Kidney (tissue), 22 donors: ENCODE measurements at places on chromosomes 11 and 22. TPM values are rescaled to one million over a fixed set of nuclear protein-coding genes. Genes with fewer than 3 reads are reported as not detected.

DNA sequence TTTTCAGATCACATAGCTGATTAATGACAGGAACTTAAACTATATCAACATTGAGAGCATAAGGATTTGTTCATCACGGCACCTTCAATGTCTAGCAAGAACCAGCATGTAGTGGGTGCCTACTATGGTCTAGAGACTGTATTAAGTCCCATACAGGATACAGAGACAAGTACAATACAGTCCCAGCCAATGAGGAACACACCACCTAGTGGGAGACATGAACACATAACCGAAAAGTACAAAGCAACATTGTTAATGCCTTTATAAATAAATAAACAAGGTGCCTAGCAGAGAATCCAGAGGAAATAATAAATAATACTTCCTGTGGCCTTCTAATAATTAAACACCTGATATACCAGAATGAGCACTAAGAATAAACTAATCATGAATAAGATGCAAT lies 87.7 kb upstream of the OPCML start:
- H3K4me3 ChIP-seq = no peak overlapping the region
- no peaks in the 10 kb centered on the region for H3K36me3 ChIP-seq
- no peaks in the 10 kb centered on the region for H3K27me3 ChIP-seq
- DNase-seq = no peak
- H3K4me1 ChIP-seq = no peaks in the 10 kb centered on the region

DNA sequence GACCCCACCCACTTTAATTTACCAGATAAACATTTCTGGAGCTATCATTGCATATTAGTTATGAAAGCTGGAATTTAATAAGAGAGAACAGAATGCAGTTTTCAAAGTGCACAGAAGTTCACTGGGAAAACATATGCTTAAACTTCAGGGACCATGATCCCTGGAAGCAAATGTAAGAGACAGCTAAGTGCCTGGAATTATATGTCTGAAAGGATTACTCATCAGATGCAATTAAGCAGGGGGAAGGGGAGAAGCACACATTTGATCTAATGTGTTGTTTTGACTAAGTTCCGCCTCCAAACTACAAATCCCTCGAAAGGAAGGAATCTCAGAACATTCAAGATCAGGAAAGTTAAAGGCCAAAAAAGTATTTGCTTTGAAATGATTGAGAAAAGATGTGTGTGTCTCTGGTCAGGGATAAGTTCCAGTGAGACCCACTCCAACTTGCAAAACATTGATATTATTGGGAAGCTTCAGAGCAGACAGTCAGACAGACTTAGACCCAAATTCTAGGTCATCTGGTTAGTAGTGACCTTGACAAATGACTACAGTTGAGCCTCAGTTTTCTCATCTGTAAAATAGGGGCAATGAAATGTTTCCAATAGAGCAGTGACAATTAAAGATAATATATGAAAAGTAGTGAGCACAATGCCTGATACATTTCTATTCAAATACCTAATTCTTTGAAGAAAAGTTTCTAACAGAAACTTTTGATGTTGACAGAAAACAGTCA lies 147.6 kb downstream of the ME3 start:
- no peak overlapping the region for H3K4me3 ChIP-seq
- H3K27ac ChIP-seq = no peak overlapping the region
- H3K36me3 ChIP-seq = no peaks in the 10 kb centered on the region

- H3K36me3 ChIP-seq = peaks cover 4% of the 10 kb centered on the region
- H3K4me3 ChIP-seq = no peak overlapping the region
- no peak overlapping the region for H3K27ac ChIP-seq
These were observed 21.5 kb downstream of the CYTH4 start for GRCh38 chr22:37303821-37304274.

- H3K27me3 ChIP-seq = no peaks in the 10 kb centered on the region
- no peak overlapping the region for H3K4me3 ChIP-seq
- H3K27ac ChIP-seq = no peak overlapping the region
- DNase-seq = no peak
- H3K36me3 ChIP-seq = peaks cover 5% of the 10 kb centered on the region
These were observed 6.4 kb upstream of the DPP3 start for GRCh38 chr11:66473608-66474515.

The TMPRSS13 gene
- polyA plus RNA-seq = 1.2 TPM

- no peaks in the 10 kb centered on the region for H3K4me1 ChIP-seq
- H3K4me3 ChIP-seq = no peak overlapping the region
- no peak overlapping the region for H3K27ac ChIP-seq
These were observed 58.2 kb upstream of the GNAZ start for GRCh38 chr22:23012081-23012622.

The SWAP70 gene
- 11.1 TPM for polyA plus RNA-seq

GRCh38 chr11:30758012-30758411 lies 171.9 kb upstream of the MPPED2 start:
- no peak overlapping the region for H3K27ac ChIP-seq
- no peaks in the 10 kb centered on the region for H3K36me3 ChIP-seq
- no peak overlapping the region for H3K4me3 ChIP-seq
- no peak for DNase-seq
- H3K4me1 ChIP-seq = no peaks in the 10 kb centered on the region

DNA sequence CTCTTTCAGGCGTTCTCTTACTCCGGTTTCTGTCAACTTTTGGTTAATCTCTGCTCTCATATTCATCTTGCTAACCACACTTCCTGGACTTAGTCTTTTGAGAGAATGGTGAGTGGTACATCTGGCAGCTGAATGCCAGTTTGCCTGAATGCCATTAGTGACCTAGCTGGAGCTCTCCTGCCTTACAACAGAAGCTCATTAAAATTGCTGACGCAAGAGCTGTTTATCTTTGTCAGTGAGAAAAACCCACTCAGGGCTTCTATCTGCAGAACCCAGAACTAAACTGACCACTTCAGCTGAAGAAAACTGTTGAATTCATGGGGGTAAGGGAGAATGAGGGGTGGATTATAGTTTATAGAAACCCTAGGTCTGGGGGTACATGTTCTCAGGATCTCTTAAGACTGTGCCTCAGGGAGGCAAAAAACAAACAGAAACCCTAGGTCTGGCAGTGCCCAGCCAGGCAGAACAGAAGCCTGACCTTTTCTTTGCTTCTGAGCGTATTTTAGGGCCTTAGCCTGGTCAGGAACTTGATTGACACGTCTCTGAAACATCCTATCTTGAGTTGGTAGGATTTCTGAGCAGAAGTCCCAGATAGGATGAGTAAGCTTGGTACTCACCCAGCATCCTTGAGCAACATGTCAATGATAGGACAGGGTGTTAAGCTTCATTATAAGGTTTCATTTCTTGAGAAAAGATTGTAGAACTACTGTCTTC lies 52.8 kb upstream of the YWHAH start:
- H3K4me3 ChIP-seq = no peak overlapping the region
- H3K27ac ChIP-seq = peak overlapping the region; percentile 17
- no peaks in the 10 kb centered on the region for H3K36me3 ChIP-seq
- H3K27me3 ChIP-seq = no peaks in the 10 kb centered on the region
- no peaks in the 10 kb centered on the region for H3K4me1 ChIP-seq

GRCh38 chr22:42613872-42614301 lies 796 bp downstream of the POLDIP3 start:
- peak overlapping the region; percentile 98 for H3K27ac ChIP-seq
- H3K36me3 ChIP-seq = no peaks in the 10 kb centered on the region
- H3K27me3 ChIP-seq = no peaks in the 10 kb centered on the region

DNA sequence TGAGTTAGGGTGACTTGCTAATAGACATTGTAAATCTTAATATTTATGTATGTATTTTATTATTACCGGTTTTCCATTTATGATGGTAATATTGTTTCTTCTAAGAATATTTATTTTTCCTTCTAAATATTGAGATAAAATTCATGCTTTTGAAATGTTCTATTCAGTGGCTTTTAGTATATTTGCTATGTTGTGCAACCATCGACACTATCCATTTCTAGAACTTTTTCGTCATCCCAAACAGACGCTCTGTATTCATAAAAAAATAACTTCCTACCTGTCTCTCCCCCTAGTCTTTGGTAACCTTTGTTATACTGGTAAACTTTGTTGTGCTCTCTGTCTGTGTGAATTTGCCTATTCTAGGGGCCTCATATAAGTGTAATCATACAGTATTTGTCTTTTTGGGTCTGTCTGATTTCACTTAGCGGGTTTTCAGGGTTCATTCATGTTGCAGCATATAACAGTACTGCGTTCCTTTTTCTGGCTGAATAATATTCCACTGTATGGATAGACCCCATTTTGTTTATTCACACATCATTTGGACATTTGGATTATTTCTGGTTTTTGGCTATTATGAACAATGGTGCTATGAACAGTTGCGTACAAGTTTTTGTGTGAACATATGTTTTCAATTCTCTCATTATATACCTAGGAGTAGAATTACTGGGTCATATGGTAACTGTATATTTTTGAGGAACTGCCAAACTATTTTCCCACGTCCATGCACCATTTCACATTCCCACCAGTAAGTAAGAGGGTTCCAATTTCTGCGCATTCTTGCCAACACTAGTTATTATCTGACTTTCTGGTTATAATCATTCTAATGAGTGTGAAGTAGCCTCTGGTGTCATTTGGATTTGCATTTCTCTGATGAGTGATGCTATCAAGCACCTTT lies 15.9 kb downstream of the NEAT1 start:
- H3K4me3 ChIP-seq = no peak overlapping the region
- no peak for DNase-seq
- no peak overlapping the region for H3K27ac ChIP-seq
- H3K27me3 ChIP-seq = no peaks in the 10 kb centered on the region
- H3K4me1 ChIP-seq = peaks cover 26% of the 10 kb centered on the region

DNA sequence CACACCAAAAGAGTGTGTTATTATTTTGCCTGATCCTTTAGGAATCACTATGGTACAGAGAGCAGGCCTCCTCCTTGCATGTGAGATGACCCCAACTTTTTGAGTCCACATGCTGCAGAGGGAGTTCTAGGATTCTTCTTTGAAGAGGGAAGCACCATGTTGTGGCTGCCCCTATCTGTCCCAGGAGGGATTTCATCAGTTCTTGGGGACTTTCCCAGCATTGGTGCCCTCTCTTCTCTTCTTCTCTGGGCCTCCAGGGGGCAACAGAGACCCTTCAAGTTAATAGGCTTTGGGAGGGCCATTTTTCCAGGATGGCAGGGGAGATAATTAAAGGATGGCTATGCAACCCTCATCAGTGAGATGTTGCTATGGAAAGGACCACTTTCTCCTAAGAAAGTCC lies 3.6 kb downstream of the MMP1 start:
- H3K4me3 ChIP-seq = no peak overlapping the region
- no peaks in the 10 kb centered on the region for H3K27me3 ChIP-seq
- no peaks in the 10 kb centered on the region for H3K4me1 ChIP-seq
- no peak for DNase-seq
- no peak overlapping the region for H3K27ac ChIP-seq
- no peaks in the 10 kb centered on the region for H3K36me3 ChIP-seq

DNA sequence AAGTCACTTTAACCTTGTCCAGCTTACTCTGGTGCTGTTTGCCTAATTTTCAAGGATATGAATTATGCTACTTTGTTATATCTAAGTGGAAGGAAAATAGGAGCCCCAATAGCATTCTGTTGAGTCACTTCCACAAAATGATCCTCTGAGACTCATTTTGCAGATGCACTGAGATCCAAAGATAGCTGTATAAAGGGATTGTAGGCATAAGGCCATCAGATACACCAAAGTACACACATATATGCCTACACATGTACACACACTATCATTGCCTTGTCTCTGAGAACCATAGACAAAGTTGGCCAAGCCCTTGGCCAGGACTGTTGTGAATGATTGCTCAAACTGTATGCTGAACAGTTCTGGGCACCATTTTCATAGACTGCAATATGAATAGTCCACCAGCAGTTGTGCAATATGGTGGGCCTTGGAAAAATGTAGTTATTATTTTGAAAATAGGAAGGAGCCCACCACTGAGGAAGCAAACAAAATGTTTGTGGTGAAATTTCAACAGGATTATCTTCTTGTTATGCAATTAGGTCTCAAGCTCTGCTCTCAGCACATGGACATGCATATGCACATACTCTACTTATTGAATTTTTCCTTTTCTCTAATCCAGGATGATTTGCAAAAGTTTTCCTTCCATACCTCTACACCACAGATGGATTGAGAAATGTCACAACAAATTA lies 186.0 kb upstream of the CTSC start:
- DNase-seq = no peak
- no peak overlapping the region for H3K27ac ChIP-seq
- no peaks in the 10 kb centered on the region for H3K27me3 ChIP-seq
- H3K4me3 ChIP-seq = no peak overlapping the region
